ENCODE measurements at places on chromosomes 2 and 18. TPM values are rescaled to one million over a fixed set of nuclear protein-coding genes. Genes with fewer than 3 reads are reported as not detected.

QPCT gene
- 21.2 TPM for total RNA-seq

TBC1D8 gene
- 14.7 TPM for total RNA-seq

CARF gene
- 4.7 TPM for total RNA-seq

TFPI gene
- total RNA-seq = 19.0 TPM

UGT1A1 gene
- total RNA-seq = 0.48 TPM

GLI2 gene
- under 0.01 TPM for total RNA-seq

MAP3K19 gene
- not detected for total RNA-seq

ZBTB14 gene
- total RNA-seq = 10.9 TPM
